ENCODE measurements at places on chromosomes 7 and 10. TPM values are rescaled to one million over a fixed set of nuclear protein-coding genes. Genes with fewer than 3 reads are reported as not detected.

The STAG3 gene
- 1.2 TPM for total RNA-seq

The CHST15 gene
- total RNA-seq = 48.9 TPM

The APBB1IP gene
- total RNA-seq = 0.82 TPM

The FKBP6 gene
- total RNA-seq = not detected

The UCMA gene
- total RNA-seq = not detected

The PTPRN2 gene
- total RNA-seq = 52.2 TPM

The GALNT17 gene
- 26.5 TPM for total RNA-seq

The MYH16 gene
- total RNA-seq = not detected

The AKR1B1 gene
- total RNA-seq = 49.3 TPM

GRCh38 chr10:74898201-74898976, 72.0 kb downstream of the KAT6B start:
- no peak for DNase-seq

DNA sequence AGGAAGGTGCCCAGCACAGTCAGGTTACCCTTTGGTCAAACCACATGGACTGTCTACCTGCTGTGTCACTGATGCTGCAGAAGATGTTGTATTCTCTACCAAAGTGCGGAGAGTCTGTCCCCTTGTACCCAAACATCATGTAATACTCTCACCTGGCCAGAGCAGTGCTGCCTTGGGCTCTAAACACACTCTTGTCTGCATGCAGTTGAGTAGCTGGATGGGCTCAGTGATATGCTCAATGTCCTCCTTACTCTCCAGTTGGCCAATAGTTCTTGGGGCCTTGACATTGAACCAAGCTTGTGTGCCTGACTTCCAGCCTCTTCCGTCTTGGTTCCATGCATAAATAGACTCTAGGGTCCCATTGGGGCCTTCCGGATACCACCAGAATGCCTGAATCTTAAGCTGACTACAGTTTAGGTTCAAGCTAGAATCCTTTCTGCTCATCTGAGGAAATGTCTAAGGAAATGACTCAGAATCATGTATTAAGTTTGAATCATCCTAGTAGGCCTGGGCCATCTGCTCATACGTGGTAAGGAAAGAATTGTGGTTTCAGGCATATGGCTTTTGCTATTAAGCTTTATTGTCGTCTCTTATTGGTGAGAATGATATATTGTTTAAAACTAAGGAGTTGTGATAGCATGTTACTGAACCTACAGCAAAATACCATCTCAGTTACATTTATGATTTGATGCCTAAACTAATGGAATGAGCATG, 118.0 kb downstream of the OTUD1 start:
- no peak for DNase-seq

DNA sequence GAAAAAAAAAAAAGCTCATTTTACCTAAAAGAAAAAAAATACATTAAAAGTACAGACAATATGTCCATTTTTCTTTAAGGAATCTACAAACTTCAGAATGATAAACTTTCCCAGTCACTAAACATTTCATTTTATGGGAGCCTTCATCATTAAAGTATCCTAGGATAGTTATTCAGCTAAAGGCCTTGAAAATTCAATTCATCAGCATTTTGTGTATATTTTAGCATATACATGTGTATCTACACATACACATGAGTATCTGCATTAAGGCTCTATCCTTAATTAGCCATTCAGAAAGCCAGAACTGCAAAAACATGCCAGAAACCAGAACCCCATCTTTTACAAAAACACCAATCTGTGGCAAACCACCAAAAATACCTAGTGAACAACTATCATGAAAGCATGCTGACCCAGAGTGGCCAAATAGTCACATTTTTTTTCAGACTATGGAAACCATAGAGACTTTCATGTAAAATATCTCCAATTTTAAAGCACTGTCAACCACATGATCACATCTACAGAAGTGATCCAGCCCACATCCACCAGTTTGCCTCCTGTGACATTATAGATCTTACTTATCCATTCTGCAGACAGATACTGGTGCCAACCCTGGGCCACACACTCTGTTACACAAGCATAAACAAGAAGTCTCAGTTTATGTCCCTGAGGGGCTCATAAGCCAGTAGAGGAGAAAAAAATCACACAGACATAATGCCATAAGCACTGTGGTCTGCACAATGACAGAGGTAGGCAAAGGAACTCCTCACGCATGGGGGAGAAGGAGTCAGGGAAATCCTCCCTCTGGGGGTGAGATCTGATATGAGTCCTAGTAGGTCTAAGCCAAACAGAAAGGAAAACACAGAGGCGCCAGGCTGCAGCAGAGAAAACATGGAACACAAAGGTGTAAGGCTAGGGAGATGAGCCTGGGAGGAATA, 79.2 kb downstream of the SRPK2 start:
- DNase-seq = no peak

DNA sequence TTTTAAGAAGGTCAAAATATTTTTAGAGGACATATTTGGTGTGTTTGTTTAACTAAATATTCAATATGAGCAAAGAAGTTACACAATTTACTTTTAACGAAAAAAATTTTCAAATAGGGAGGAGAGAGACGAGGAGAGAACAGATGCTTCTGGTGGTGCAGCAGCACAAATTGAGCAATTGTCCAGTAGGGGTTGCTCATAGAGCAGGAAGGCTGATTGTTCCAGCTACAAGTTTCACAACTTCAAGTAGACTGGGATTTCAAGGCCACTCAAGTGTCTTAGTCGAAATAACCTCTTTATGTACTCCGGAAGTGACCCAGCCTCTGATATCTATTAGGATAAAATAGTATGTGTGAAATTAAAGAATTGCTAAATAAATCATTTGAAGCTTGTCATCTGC, 197.9 kb downstream of the HDAC9 start:
- DNase-seq = no peak

DNA sequence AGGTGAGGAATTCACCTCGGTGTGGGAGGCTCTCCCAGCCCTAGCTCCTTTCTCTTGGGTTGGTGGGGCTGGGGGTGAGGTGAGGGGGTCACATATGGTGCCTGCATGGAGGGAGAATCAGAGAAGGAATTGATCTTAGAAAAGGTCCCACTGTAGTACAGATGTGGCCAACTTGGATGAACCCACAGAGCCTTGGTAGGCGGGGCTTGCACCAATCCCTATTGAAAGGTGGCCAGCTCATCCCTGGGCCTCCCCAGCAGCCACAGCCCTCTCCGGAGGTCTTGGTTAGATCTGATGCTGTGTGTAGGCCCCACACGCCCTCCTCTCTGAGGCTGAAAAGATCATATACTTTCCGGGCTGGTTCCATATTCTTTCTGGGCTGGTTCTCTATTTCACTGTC, 19.0 kb downstream of the HKDC1 start:
- DNase-seq = no peak

GRCh38 chr7:77352665-77353406, 63.3 kb downstream of the GSAP start:
- no peak for DNase-seq

GRCh38 chr7:10779465-10780399, 193.9 kb upstream of the PHF14 start:
- DNase-seq = no peak

DNA sequence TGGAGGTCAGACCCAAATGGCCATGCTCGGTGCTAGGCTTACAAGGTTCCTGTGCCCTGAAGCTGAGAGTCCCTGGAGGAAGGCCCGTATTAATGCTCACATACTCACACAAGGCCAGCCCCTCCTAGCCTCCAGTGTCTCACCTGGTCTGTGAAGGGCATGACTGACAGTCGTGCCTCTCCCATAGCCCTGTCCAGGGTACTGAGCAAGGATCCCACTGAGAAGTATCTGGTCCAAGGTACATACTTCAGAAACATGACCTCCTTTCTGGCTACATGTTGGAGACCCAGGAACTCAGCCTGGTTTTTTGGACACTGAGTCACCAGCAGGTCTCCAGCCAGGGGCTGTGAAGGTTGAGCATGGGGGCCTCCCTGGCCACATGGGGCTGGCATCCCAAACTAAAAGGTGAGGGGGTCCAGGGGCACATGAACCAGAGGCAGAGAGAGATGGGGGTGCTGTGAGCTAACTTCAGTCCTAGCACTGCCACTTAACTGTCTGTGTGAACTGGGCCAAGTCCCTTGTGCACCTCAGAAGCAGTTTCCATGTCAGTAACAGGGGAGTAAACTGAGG, 17.6 kb upstream of the RASGEF1A start:
- DNase-seq = no peak

DNA sequence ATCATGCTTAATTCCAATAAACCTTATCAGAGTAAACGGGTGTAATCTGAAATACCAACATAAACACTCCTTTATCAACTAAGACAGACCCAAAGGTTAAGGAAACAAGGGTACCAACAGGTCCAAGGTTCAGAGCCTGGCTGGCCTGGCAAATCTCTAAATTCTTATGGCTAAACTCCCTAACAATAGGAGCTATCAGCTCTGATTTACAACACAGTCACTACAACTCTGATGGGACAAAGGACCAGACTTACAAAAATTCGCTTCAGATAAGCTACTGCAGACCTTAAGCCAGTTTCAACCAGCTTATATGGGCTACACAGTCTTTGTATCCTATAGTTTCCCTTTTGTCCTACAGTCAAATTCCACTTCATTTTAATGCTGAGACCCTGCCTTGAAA, 381.9 kb downstream of the ZWINT start:
- DNase-seq = no peak

GRCh38 chr7:107037717-107038603, 6.5 kb upstream of the PRKAR2B start:
- no peak for DNase-seq

DNA sequence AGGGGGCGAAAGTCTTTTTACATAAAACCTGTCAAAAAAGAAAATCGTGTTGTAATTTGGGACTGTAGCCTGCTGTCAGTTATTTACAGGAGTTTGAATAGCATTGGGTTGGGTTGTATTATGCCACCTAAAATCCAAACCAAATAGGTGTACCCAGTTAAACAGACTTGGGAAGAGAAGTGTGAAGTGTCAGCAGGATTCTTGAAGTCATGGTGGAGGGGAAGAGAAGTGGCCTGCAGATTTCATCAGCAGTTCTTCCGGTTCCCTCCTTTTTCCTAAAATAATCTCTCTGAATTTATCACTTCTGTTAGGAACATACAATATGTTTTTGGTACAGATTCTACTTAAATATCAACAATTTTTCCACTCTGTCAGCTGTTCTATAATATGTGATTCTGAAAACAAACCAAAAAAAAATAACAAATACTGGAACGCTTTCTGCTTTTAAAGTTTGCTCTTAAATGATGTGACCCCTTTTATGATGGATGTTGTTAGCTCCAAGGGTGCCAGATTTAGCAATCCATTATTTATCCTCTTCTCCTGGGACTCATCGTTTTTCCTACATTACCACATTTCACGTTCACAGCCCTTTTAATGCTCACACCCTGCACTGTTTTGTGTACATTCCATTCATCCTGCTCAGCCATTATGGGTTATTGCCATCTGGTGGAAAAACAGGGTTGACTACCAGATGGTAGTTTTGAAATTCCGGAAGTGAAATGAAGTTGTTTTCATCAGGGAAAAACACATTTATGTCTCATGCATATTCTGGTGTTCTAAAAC, 18.7 kb upstream of the ARHGAP12 start:
- peak; percentile 29 for DNase-seq

- no peak for DNase-seq
Measured at GRCh38 chr10:47022311-47023131, 111.3 kb downstream of the PTPN20 start.

DNA sequence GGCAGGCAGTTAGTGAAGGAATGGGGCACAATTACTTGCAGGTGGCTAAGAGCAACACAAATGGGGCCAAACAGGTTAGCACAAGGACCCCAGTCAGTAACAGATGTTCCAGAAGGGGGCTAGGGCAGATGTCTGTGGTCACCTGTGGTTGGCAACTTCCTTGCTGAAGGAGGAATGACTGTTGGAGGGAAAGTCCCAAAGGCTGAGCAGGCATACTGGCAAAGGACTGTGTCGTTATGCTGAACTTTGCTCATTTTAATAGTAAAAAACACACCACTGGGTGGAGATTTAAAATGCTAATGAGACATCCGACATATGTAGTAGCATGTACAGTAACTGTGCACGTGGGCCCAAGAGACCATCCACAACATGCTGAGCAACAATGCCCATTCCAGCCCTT, 511.6 kb downstream of the CALN1 start:
- DNase-seq = no peak

DNA sequence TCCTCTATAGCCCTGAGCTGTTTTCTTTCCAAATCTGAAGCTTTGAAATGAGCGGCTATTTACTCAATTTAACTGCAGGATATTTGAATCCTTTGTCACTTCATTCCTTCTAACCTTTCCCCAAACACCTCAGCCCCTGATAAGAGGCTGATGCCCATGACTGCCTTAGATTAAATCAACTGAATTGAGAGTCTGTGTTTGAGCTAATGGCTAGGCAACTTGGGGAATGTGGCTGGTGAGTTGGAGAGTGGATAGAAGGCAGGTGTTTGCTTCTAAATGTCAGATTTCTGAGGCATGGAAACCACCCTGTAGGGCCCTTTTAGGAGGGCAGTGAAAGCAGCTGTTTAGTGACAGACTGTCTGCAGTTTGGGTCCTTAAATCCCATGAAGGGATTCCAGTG, 759.9 kb downstream of the LRMDA start:
- no peak for DNase-seq

- no peak for DNase-seq
Measured at GRCh38 chr10:129771576-129771975, 192.5 kb downstream of the EBF3 start.

GRCh38 chr10:46030091-46030937, at the start of gene NCOA4:
TSS of gene NCOA4 (minus strand) at chr10:46030623. CDS start at chr10:46016680, 13,943 bp downstream.
- DNase-seq = peak; percentile 89

- no peak for DNase-seq
Measured at GRCh38 chr10:67284589-67284988, 358.8 kb downstream of the LRRTM3 start.

GRCh38 chr7:150962553-150963399, 15.3 kb downstream of the KCNH2 start:
- peak; percentile 90 for DNase-seq

GRCh38 chr10:1404323-1405260, 332.7 kb downstream of the ADARB2 start:
- no peak for DNase-seq

GRCh38 chr7:115952832-115953231, 77.7 kb downstream of the TFEC start:
- no peak for DNase-seq

- no peak for DNase-seq
Measured at GRCh38 chr10:87634311-87634710, 25.4 kb upstream of the PAPSS2 start.

- DNase-seq = no peak
Measured at GRCh38 chr7:89849052-89849451, 305.2 kb upstream of the STEAP1 start.

DNA sequence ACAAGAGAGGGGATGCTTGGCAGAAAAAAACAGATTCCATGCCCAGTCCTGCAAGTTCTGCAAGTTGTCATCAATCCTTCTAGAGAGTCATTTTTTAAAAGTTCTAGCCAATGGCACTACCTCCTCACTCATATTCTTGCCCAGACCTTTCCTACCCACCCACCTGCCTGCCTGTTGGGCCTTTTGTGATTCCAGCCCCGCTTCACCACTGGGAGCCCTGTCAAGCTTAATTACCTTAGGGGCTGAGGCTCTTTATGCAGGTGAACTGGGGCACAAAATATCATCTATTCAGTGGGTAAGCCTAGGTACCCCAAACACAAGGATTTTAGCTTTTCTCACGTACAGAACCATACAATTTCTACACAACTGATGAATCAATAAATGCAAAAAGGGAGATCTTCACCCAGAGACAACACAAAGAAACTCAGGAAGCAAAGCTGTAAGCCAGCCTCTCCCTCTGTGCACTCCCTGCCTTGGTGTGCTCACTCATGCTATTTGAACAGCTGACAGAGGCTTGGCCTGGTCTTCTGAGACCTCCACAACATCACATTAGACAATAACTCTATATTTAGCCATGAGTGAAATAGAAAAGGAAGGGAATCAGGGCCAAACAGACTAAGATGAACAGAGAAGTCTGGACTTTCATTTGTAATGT, 222.6 kb downstream of the HTR7 start:
- DNase-seq = no peak
